CD8-positive, alpha-beta memory T cell (primary cell): ENCODE measurements at places on chromosomes 5 and 9. TPM values are rescaled to one million over a fixed set of nuclear protein-coding genes. Genes with fewer than 3 reads are reported as not detected.

Gene MAPKAP1
- 111 TPM for total RNA-seq

Gene PCDHA9
- total RNA-seq: not detected

Gene GGTA1
- not detected for total RNA-seq

Gene TMEM215
- total RNA-seq: not detected

Gene KLHL3
- total RNA-seq: 3.3 TPM

Gene SPATA31E1
- total RNA-seq: not detected

Gene TNFSF8
- total RNA-seq: 72.6 TPM

Gene PFN3
- not detected for total RNA-seq

Gene CHSY3
- not detected for total RNA-seq

Gene GPRIN1
- 2.7 TPM for total RNA-seq
